Jurkat, Clone E6-1 (cell line): ENCODE measurements at places on chromosomes 12 and 14.

DNA sequence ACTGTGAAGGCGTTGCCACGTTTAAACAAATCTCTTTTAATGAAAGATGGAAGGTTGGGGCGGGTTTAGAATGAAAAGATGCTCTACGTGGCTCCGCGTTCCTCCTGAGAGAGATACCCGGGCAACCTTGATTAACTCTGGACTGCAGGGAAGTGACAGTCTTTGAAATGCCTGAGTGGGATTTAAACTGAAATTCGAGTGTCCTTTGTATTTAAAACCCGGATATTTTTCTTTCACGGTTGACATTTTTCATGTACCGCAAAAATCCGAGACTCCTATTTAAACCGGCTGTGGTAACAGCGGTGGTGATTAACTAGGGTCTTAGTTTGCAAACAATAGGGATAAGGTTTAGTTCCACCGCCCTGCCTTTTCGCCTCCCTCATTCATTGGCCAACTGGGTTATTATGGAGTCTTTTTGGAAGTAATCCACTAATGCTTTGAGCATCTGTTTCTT lies 707 bp downstream of the G2E3 start:
- DNase-seq, result peak; percentile 16

GRCh38 chr12:13211859-13212664 lies 15.5 kb downstream of the EMP1 start:
- DNase-seq, result peak; percentile 70

- DNase-seq, result no peak
Observed at GRCh38 chr12:78406828-78407227, 457.7 kb upstream of the SYT1 start.

- DNase-seq, result no peak
Observed at GRCh38 chr12:113497693-113498092, 26.0 kb upstream of the LHX5 start.

GRCh38 chr12:22797701-22798100 lies 172.7 kb downstream of the ETNK1 start:
- DNase-seq, result no peak

DNA sequence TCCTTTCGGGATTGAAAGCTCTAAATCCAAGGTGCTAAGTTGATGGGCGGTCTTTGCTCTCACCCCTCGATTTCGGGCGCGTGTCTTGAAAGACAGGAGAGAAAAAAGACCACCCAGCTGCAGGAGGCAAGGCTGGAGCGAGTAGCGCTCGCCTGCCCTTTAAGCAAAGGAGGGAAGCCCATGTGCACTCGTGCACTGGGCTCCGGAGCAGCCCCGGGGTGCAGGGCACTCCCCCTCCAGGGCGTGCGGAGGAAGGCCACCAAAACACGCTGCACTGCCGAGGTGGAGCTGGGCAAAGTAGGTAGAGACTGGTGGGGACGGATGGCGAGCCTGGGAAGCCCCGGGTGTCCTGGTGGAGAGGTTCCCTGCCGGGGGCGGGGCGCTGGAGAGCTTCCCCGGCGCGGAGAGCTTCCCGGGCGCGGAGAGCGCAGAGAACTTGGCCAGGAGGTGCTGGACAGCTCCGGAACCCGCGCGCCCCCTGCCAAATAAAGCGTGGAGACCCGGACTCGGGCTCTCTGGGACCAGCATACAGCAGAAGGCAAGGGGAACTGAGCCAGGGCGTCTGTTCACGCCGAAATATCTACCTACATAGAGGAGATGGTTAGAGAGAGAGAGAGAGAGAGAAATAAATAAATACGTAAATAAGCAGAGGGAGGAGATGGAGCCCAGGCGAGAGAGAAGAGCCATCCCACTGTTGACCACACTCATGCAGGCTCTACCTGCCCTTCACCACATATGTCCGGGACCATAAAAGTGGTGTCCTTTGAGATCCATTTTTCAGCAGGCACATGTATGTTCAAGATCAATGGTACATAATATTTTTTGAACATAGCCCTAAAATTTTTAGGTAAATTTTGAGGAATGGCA lies 662 bp upstream of the NELL2 start:
- no peak for DNase-seq

DNA sequence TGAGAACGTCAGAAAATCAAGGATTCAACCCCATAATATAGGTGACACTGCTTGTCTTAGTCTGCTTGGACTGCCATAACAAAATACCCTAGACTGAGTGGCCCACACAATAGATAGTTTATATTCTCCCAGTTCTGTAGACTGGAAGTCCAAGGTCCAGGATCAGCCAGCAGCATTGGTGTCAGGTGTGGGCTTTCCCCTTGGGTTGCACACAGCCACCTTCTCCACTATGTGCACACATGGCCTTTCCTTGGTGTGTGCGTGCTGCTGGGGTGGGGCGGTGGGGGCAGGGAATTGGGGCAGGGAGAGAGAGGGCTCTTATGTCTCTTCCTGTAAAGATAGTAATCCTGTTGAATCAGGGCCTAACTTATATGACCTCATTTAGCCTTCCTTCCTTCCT lies 106.4 kb downstream of the SLC25A47 start:
- no peak for DNase-seq

- no peak for DNase-seq
Observed at GRCh38 chr12:3105690-3106479, 28.7 kb downstream of the TSPAN9 start.

GRCh38 chr14:90758959-90759358 lies 57.3 kb downstream of the TTC7B start:
- DNase-seq, result no peak

GRCh38 chr12:31236998-31237637 lies 88.8 kb downstream of the SINHCAF start:
- no peak for DNase-seq

DNA sequence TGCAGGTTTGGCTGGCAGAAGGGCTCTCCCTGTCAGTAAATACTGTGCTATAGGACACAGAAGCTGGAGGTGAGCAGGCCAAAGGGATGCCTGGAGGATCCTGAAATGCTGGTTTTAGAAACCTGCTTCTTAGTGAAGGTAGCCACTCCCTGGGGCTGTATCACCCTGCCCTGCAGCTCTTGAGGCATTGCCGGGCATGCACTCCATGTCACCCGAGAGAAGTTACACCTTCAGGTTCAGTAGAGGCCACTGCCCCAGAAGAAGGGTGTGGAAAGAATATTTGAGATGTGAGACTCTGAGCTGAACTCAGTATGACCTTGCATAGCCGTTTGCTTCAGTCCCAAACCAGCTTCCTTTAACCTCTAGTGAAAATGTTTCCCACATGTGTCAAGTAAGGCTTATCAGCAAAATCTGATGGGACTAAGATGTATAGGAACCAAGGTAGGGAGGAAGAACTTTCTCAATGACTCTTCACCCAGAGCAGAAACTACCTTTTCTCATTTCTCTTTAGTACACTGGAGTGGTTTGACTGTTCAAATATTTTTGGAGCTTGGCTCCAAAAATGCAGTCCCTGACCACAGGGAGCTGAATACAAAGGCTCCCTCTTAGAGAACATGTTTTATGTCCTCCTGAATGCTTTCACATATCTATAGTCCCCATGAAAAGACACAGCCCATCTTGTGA lies 164.5 kb upstream of the DYRK2 start:
- DNase-seq, result no peak

- no peak for DNase-seq
Observed at GRCh38 chr12:21884936-21885335, 56.3 kb downstream of the ABCC9 start.

DNA sequence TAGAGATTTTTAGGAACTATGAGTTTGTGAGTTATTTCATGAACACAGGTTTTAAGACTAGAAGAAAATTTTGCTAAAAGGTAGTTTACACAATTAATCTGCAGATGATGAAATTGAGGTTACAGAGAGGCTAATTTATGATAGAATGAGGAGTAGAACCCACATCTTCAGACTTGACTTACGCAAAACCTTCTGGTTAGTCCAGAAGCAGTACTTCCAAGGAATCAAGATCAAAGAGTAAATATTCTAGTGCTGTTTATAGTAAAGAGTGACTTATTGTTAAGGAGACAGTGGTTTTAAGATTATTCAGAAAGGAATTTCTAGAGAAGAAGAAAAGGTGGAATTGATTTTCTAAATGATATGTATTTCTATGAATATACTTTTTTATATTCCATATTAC lies 10.6 kb upstream of the KITLG start:
- no peak for DNase-seq

DNA sequence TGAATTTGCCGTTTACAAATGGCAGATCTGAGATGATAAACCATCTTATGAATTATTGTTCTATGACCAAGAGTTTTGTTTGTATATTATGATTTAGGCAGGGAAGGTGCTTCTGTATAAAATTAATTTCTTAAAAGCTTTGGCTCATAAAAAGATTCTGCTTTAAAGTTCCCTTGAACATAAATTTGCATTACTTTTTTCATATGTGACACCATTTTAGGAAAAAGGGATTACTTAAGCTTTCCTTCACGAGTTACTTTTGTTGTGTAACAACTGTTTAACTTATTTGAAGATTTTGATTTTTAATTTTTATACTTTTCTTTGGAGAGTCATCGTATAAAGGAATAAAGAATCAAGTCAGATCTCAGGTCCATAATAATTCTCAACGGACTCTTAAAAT lies 3.3 kb downstream of the ETNK1 start:
- no peak for DNase-seq

- DNase-seq, result no peak
Observed at GRCh38 chr12:12881151-12881909, 10.0 kb upstream of the GPRC5A start.

- no peak for DNase-seq
Observed at GRCh38 chr12:99453836-99454538, 193.6 kb upstream of the GARIN6 start.

- DNase-seq, result no peak
Observed at GRCh38 chr12:22416801-22417200, 82.3 kb upstream of the ST8SIA1 start.

GRCh38 chr12:70508178-70508577 lies 129.1 kb downstream of the PTPRB start:
- DNase-seq, result no peak

GRCh38 chr12:91191513-91192111 lies 9.0 kb upstream of the DCN start:
- no peak for DNase-seq

- DNase-seq, result no peak
Observed at GRCh38 chr14:59267046-59267445, 78.6 kb downstream of the DAAM1 start.

DNA sequence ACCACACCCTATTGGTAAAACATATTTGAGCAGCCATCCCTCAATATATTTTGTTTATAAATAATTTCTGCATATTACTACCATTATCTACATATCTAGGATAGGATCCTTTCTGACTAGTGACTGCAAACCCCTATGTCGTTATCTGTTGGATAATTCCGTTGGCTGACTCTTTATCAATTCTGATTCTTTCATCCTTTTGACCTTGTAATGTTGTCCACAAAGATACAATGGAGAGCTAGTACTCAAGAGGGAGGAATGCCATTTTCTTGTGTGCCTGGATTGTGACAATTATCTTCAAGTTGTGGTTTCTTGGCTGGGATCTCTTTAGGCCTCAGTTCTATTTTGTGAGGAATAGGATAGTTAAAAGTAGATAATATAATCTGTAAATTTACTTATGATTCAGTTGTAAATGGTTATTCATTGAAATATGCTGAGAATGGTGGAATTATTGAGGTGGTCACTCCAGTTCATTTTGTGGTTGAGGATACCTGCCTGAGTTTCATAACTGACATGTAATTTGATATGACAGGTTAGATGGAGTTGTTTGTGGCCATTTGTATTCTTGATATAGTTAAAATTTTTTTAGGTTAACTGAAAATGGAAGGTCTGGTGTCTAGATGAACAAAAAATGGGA lies 10.1 kb downstream of the CHST11 start:
- DNase-seq, result no peak

DNA sequence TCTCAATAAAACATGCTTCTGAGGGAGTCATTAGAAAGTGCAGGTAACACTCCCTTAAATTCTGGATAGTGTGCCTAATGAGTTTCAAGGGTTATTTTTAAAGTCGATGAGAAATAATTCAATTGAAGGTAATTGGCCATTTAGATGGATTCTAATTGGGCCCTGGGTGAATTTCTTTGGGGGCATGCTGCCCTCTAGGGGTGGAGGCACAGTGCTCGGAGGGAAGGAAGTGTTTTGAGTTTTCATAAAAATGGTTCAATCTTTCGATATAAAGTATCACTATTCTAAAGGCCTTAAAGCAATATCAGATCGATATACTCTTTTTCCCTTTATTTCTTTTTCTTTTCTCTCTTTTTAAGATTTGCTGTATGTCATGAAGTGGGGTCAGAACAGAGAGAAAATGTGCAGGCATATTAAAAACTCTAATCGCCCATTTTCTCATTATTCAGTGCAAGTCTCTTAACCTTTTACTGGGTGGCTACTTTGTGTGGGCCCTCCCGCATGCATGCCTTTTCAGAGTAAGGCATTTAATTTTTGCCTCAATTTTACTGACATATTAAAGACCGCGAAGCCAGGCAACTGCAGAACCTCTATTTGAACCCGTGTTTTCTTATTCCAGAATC lies 25.5 kb downstream of the NKX2-8 start:
- DNase-seq, result peak; percentile 12

GRCh38 chr14:31173120-31173837 lies 34.3 kb downstream of the HECTD1 start:
- DNase-seq, result no peak

- DNase-seq, result no peak
Observed at GRCh38 chr12:54958048-54958658, 26.4 kb downstream of the TESPA1 start.

- peak; percentile 71 for DNase-seq
Observed at GRCh38 chr12:122064780-122065588, 13.6 kb upstream of the MLXIP start.

DNA sequence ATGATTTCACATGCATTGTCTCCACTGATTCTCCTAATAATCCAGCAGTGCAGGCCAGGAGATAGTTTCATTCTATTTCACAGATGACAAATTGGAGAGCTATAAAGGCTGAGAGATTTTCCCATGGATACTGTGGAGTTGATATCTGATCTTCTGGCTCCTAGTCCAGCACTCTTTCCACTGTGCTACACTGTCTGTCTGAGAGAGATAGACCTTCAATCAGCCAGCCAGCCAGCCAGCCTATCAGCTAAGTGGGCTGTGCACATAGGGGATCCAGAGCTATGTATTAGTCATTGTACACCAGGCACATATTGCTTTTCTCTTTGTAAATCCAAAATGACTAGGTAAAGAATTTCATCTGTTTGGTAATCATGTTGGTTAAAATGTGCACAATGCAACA lies 91.8 kb upstream of the ATP2B1 start:
- DNase-seq, result no peak

DNA sequence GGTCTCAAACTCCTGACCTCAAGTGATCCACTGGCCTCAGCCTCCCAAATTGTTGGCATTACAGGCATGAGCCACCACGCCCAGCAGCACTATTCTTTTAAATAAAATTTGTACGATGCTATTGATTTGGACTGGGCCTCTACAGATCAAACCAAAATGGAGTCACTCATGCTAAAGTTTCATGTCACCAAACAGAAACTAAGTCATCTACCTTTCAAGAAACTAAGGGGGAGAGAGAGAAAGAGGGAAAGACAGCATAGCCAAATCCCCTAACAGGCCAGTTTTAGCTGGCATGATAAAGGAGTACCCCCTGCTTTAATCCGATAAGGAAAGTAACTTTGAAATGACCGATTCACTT lies 23.1 kb upstream of the STK38L start:
- no peak for DNase-seq

DNA sequence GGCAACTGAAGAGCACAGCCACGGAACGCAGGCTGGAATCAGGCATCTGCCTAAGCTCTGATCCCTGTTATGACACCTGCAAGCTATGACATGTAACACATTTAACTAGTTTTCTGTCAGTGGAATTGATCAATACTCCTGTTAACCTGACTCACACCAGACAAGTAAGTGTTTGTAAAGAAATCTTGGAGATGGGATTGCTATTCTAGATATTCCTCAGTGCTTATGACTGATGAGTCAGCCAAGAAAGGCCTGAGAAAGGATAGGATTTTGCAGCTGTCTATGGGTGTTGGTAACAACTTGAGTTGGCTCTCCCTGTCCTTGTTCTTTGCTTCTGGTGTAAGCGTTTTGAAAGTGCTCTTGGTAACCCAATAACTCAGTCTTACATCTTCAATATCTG lies 110.5 kb downstream of the GPR135 start:
- no peak for DNase-seq
